ENCODE measurements at places on chromosomes 16 and 17. TPM values are rescaled to one million over a fixed set of nuclear protein-coding genes. Genes with fewer than 3 reads are reported as not detected.

LMF1 gene
- 8.8 TPM for total RNA-seq

NPIPB8 gene
- not detected for total RNA-seq

TMC7 gene
- total RNA-seq: 9.9 TPM

DRC3 gene
- total RNA-seq: 2.4 TPM

CDH15 gene
- total RNA-seq: not detected

SMPD3 gene
- 0.32 TPM for total RNA-seq

PIRT gene
- not detected for total RNA-seq

KRT40 gene
- not detected for total RNA-seq

EFNB3 gene
- total RNA-seq: 1.2 TPM

CCDC182 gene
- not detected for total RNA-seq

APRT gene
- 424 TPM for total RNA-seq

All from A549 treated with ZK216348 at 1 μM for 4 hours (cell line).